GM12878 (cell line): ENCODE measurements at places on chromosomes 6 and 20. TPM values are rescaled to one million over a fixed set of nuclear protein-coding genes. Genes with fewer than 3 reads are reported as not detected.
A peak's percentile ranks its signal among the peaks of the same experiment; 100 is the strongest.

- DNase-seq, result no peak
These were observed 42.9 kb downstream of the CDH26 start for GRCh38 chr20:60001108-60001507.

DNA sequence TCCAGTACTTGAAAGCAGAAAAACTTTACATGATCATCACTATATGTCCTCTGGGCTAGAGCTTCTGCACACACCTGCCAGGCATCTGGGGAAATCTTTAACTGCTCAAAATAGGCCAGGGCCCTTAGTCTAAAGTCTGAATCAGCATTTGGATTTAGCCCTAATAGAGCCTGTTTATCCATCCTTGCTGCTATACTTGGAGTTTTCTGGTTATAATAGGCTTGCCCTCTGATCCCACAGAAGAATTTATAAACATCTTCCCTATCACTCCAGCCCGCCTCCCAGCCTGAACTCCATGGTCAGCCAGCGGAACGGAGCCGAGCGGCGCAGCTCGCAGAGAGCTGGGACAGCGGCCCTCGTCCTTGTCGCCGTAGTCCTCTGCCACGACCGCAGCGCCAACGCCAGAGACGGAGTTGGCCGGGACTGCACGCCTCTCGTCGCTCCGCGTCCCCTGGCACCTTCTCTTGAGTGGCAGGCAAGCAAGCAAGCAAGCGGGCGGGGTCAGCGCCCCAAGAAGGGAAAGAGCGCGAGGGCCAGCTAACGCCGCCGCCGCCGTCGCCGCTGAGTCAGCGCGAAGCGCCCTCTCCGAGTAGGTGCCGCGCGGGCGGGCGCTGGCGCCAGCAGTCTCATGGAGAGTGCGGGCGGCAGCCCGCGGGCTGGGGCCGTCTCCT lies 25.4 kb upstream of the ASIP start:
- DNase-seq, result no peak

GRCh38 chr20:54047048-54047447 lies 23.3 kb downstream of the BCAS1 start:
- no peak for DNase-seq

GRCh38 chr6:317448-318144 lies 25.3 kb downstream of the DUSP22 start:
- DNase-seq, result peak; percentile 96

DNA sequence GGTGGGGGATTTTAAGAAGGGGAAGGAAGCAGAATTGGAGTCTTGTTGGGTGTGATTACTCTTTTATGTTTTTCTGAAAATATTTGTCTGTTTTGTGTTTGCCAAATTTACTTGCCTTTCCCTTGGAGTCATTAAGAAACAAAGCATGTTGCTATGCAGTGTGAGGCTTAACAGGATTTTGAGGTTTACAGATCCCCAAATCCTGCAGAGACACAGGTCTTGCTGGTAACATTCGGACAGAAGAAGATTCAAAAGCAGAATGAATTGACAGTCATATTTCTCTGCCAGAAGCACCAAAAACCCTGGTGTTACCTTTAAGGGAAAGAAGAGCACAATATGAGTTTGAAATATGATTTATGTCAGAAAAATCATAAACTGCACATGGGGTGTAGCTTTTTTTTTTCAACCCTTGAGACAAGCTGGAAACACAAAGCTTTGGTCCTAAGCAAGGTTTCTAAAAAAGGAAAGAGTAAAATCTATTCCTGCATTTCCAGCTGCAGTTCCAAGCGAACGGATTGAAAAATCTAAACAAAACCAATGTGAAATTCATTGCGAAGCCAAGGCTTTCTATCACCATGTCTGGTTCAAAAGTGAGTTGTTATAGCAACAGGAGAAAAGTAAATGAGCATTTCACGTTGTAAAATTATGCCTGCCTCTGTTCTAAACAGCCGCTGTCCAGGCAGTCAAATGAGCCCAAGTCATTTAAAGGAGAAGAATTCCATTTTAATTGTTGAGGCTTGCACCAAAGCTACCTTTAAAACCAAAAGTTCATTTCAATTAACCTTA lies 358.9 kb upstream of the SASH1 start:
- DNase-seq, result no peak

Gene EYS
- not detected in 2 replicates for total RNA-seq
